ENCODE measurements at places on chromosomes 3 and 15.
A peak's percentile ranks its signal among the peaks of the same experiment; 100 is the strongest.

DNA sequence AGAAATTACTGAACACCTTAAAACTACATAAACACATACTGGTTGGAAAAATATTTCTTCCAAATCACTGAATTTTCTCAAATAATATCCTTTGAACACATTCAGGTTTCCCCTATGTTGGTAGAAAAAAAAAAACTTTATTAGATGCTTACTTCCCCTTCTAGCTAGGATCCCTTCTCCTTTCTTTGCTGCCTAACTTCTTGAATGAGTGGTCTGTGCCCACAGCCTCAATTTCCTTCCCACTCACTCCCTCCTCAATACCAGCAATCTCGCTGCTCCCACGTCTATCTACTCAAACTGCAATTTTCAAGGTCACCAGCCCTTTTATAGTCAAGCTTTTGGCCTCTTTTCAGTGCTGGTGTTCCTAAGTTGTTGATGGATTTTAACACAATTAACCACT is 8.3 kb downstream of the CD200R1 start:
- DNase-seq: no peak

DNA sequence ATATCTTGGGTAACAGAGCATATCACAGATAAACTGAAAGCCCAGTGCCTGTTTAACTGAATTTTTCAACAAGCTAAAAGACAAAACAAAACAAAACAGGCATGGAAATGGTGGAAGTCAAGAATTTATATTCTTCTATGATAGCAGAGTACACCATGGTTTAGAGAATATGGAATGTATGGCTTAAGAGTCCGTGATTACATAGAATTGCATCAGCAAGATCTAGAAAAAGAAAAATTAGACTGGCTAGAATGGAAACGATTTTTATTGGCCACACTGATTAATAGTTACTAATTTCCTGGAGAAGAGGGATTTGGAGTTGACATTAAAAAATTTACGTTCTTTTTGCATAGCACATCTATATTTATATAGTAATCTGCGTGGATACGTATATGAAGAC is 435.2 kb upstream of the DPPA4 start:
- DNase-seq: no peak

GRCh38 chr3:186653080-186653707 is 12.6 kb upstream of the HRG start:
- no peak for DNase-seq

GRCh38 chr3:127323581-127323980 is 35.7 kb upstream of the PRR20G start:
- no peak for DNase-seq

DNA sequence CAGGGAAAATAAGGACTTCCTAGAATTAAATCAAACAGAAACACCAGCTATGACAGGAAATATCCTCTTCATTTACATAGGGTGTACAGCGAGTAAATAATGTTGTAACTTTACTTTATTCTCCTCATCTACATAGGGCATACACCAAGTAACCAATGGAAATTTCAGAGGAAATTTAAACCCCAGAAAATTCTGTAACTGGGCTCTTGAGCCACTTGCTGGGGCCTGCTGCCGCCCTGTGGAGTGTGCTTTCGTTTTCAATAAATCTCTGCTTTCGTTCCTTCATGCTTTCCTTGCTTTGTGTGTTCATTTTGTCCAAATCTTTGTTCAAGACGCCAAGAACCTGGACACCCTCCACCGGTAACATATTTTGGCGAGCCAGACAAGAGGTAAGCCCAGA is 990.4 kb upstream of the CADM2 start:
- no peak for DNase-seq

GRCh38 chr3:22113453-22113852 is 362.4 kb upstream of the ZNF385D start:
- no peak for DNase-seq

GRCh38 chr3:71753701-71754609 is at the start of gene GPR27:
Gene GPR27, plus strand, starts transcription at chr3:71753855. Its CDS starts 195 bp downstream, at chr3:71754050.
- no peak for DNase-seq

GRCh38 chr3:14147617-14148016 is 22.8 kb downstream of the TMEM43 start:
- no peak for DNase-seq

DNA sequence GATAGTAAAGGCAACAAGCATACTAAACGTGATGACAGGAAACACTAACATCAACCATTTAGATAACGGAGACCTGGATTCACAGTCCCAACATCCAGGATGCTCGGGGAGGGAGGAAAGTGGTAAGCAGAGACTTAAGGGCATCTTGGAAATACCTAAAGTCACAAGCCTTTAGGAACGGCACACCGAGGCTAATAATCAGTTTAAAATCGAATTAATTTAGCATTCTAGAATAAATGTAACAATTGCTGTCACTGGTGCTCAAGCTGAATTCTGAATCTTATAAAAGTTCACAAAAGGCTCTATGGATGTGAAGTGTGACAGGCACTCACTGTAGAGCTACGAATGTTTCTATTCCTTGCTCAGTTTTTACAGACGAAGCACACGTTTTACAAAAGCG is 1.3 kb downstream of the CD47 start:
- DNase-seq: no peak

GRCh38 chr3:137924628-137925027 is 85.3 kb upstream of the CLDN18 start:
- no peak for DNase-seq

DNA sequence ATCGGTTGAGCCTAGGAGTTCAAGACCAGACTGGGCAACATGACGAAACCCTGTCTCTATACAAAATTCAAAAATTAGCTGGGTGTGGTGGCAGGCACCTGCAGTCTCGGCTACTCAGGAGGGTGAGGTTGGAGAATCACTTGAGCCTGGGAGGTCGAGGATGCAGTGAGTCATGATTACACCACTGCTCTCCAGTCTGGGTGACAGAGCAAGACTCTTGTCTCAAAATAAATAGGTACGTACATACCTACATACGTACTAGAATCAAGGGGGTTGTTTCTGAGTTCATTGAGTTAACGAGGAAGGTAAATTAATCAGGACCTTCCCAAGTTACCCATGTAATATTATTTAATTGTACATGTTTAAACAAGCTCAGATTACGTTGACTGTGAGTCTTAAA is 97.5 kb downstream of the CHL1 start:
- DNase-seq: no peak

GRCh38 chr3:45225465-45226205 is 452 bp downstream of the TMEM158 start:
- peak; percentile 20 for DNase-seq

DNA sequence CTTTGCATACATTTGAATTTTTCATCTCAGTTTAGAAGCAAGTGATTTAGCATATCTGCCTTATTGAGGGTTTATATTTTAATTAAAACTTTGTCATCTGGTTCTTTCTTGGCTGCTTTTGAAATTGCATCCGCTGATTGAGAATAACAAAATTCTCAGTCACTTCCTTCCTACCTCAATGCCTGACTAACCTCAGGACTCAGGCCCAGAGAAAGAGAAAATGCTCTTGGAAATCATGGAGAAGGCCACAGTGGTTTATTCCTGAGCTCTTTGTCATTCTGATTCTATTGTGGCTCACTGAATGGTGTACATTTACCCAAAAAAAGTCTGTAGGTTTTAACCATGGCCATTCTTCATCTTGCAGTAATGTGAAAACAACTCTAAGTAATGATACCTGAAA is 533.9 kb downstream of the TBL1XR1 start:
- no peak for DNase-seq

Measured in activated CD8-positive, alpha-beta memory T cell treated with anti-CD3 and anti-CD28 coated beads for 48 hours (primary cell).